ENCODE measurements at places on chromosomes 6 and 20. TPM values are rescaled to one million over a fixed set of nuclear protein-coding genes. Genes with fewer than 3 reads are reported as not detected.

DNA sequence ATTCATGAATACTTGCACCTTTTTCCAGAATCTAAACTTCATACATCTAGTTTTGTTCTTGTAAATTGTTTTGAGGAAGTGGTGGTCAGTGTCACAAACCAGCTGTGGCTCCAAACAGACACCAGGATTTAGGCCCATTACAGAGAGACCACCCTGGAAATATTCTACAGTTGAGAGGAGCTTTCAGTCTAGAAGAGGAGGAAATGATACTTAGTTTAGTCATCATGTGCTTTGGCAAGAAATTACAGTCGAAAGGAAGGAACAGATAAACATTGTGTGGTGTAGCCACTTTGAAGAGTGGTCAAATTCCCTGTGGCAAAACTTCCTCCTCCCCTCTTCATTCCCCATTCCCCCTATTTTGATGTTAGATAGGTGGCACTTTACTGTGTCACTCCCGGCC lies 15.7 kb downstream of the DCBLD1 start:
- no peak for DNase-seq

Gene CCN5
- not detected for total RNA-seq

GRCh38 chr6:148440877-148441453 lies 98.3 kb downstream of the SASH1 start:
- no peak for DNase-seq

- DNase-seq: peak; percentile 49
Measured at GRCh38 chr20:4813076-4813862, 91.6 kb downstream of the PRND start.

- DNase-seq: no peak
Measured at GRCh38 chr6:15063253-15063853, 182.5 kb upstream of the JARID2 start.

GRCh38 chr6:14918200-14918907 lies 327.5 kb upstream of the JARID2 start:
- no peak for DNase-seq

GRCh38 chr6:23705697-23706096 lies 420.3 kb upstream of the NRSN1 start:
- DNase-seq: no peak

- no peak for DNase-seq
Measured at GRCh38 chr20:41365777-41366545, 657 bp downstream of the EMILIN3 start.

- peak; percentile 39 for DNase-seq
Measured at GRCh38 chr6:27669624-27670301, 196.9 kb upstream of the ZNF184 start.

- DNase-seq: peak; percentile 33
Measured at GRCh38 chr6:32439602-32440214, at the start of gene HLA-DRA. Gene HLA-DRA, plus strand, starts transcription at chr6:32439887. Its CDS starts 64 bp downstream, at chr6:32439951.

Gene PXDC1
- total RNA-seq: 0.36 TPM

DNA sequence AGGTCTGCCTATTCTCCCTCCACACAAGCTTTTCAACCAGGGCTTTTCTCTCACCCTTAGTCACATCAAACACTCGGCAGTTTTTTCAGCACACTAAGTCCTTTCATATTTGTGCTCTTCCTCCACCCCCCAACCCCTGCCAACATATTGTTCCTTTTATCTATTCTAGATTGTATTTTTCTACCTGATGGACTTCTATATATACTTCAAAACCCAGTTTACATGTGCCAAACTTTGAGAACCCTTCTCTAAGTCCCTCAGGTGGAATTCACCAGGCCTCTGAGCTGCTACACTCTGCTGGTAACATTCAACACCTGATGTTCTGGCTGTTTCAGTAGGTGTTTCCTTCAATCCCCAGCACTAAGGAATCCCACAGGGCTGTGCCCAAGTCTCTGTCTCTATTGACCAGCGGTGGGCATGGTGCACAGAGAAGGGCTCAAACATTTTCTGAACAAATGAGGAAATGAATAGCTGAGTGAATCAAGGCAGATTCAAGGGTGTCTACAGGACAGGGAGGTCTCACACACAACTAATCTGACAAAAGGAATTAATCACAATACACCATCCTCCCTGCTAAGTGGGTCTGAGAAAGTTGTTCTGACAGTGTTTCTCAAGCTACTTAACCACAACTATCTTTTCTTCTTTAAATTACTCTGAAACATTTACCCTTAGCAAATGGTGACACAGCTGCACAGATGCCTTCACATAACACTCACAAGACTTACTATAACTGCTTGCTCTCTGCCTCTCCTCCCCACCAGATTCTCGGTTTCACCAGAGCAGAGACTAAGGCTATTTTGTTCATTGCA lies 166.5 kb downstream of the TSHZ2 start:
- DNase-seq: peak; percentile 62

Gene SLC22A2
- total RNA-seq: not detected

Gene TPX2
- total RNA-seq: 166 TPM

DNA sequence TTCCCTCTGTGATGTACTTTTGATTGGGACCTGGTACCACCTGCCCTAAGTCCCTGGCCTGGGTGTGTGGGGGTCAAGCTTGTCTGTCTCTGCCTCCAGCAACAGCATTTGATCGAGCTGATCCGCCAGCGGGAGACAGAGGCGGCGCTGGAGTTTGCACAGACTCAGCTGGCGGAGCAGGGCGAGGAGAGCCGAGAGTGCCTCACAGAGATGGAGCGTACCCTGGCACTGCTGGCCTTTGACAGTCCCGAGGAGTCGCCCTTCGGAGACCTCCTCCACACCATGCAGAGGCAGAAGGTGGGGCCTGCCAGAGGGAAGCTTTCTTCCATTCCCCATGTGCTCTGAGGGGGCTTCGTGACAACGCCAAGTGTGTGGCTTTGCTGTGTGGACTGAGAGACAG lies 5.4 kb downstream of the GID8 start:
- no peak for DNase-seq

Gene PROKR2
- not detected for total RNA-seq

- DNase-seq: peak; percentile 73
Measured at GRCh38 chr6:6008648-6009421, 2.1 kb upstream of the NRN1 start.

GRCh38 chr20:24668791-24669190 lies 199.4 kb downstream of the SYNDIG1 start:
- no peak for DNase-seq

GRCh38 chr6:46103441-46104115 lies 26.2 kb upstream of the ENPP4 start:
- no peak for DNase-seq

GRCh38 chr6:169785566-169785965 lies 34.1 kb downstream of the ERMARD start:
- no peak for DNase-seq

Gene SULF2
- 1.3 TPM for total RNA-seq

Gene SAMD5
- total RNA-seq: not detected

DNA sequence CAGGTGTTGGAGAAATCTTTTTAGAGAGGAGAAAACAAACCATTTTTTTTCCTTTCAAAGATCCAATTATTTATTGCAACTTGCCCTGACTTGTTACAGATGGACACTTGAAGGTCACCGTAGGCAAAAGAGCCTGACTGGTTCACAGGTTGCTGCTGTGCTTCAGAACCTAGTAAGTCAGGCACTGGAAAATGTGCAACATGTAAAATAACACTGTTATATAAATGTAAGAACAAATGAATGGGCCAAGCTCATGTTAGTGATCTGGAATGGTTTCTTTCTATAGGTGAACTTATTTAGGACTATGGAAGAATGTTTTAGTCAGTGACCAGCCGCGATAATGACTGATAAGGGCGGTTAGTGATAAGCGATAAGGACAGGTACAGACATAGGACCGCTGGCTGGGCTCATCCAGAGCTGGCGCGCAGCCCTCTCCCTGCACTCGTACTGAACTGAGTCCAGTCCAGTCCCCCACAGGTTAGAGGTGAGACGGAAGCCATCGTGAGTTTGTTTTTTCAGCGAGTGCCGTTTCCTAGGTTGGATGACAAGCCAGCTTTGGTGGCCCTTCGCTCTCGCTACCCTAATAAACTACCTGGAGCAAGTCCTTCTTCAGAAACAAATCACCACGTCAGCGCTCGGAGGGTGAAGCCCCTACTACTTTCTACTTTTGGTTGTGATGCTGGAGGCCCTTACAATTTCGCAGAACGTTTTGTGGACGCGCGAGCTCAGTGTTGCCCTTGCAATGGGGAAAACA lies 94.4 kb upstream of the PRDM1 start:
- DNase-seq: peak; percentile 69

Gene BMP5
- total RNA-seq: not detected

DNA sequence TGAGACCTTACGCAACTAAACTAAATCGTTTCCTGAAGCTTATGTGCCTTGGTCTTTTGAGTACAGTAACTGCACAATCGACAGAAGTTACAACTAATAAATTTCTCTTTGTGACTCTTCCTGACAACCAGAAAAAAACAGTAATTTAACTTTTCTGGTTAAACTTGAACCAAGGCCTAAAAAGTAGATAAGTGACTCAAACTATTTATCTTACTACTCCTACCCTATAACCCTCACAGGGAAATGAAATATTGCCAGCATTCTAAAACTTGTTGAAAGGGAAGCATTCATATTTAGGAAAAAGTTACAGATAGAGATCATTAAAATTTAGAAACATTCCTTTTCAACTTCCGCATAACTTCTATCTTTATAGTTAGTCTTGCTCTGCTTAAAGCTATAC lies 1034.4 kb downstream of the EYS start:
- DNase-seq: no peak

Gene FLRT3
- not detected for total RNA-seq

Gene SCRT2
- not detected for total RNA-seq

- DNase-seq: no peak
Measured at GRCh38 chr20:7171911-7172310, 404.4 kb downstream of the BMP2 start.
